ENCODE measurements at places on chromosomes 1 and 21.

DNA sequence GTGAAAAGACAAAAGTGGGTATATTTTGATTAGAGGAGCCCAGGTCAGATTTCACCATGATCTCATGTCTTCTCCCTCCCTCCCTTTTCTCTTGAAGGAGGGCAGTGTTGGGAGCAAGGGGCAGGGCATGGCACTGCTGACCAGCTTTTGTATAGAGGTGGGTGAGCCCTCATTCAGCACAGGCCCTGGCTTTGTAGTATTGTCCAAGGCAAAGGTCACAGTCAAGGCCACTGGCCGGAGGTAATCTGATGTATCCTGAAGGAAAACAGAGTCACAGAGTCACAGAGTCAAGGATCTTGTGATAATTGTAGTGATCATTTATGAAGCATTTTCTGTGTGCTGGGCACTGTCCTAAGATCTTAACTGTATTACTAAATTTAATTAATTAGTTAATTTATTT, 11.9 kb downstream of the ITGA10 start:
- no peak for DNase-seq

- DNase-seq: no peak
Observed at GRCh38 chr1:88825721-88826120, 65.6 kb downstream of the GTF2B start.

DNA sequence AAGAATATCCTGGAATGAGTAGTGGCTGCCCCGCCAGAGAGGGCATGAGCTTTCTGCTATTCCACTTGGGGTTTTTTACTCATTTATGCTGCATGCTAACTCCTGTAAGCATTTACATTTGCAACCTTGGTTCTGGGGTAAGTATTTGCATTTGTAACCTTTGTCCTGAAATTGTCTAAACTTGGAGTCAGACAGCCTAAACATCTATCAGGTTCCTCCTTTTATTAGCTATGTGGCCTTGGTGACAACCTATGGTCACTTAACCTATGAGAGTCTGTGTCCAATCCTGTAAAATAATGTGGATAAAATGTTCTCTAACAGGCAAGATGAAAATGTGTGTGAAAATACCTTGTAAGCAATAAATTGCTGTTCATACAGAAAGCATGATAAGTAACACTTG, 8.9 kb upstream of the ZMYM4 start:
- no peak for DNase-seq

DNA sequence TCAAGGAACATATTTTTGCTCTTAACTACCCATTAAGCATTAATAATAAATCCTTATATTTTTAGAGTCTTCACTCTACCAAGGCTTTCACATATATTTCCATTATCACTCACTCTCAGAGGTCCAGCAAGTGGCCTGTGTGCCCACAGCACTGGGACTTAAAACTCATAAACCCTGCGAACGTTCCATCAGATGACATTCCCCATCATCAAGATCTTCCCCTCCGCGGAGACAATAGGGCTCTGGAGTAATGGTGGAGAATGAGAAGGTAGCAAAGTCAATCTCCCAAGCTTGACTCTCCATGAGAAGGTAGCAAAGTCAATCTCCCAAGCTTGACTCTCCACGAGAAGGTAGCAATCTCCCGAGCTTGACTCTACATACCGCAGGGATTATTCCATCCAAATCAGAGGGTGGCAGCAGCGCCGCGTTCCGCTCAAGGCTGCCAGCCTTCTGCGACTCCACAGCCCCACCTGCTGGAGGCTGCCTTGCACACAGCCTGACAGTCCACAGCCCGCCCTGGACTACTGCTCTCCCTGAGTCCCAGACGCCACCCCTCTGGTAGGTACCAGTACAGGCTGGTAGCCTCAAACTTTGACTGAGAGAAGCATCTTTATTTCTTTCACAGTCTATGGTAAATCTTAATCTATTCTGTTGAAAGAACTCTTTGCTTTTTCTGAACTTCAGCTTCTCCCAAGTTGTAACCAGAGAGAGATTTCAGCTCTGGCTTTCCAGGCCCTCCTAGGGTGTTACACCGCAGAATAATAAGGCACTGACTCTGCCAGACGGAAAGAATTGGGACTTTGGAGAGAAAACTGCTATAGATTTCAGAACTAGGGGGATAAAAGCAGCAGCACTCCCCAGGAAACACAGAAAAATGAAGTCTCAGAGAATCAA, 26.4 kb upstream of the CTTNBP2NL start:
- peak; percentile 82 for DNase-seq

DNA sequence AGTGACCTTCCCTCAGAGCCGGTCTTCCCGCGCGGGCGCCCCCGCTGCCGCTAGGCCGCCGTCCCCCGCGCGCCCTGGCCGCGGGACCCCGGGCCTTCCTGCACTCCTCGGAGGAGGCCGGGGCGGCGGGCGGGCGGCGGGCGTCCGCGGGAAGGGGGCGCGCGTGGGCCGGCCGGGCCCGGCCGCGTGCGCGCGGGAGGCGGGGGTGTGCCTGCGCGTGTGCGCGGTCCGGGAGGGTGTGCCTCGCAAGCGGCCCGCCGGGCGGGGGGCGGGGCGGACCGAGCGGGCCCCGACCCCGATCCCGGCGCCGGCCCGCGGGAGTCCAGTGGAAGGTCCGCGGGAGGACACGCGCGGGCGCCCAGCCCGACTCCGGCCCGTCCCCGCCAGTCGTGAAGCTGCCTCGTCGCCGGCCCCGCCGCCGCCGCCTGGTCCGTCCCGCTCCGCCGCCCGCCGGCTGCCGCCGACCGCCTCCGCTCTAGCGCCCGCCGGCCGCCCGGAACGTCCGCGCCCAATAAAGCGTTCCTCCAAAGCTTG, 438 bp downstream of the MRPS6 start:
- no peak for DNase-seq

- DNase-seq: peak; percentile 19
Observed at GRCh38 chr1:41242342-41243078, 404 bp upstream of the SCMH1 start.

GRCh38 chr1:193489191-193489590, 302.8 kb upstream of the B3GALT2 start:
- DNase-seq: no peak

- DNase-seq: no peak
Observed at GRCh38 chr21:41771625-41771945, 4.7 kb upstream of the RIPK4 start.

- no peak for DNase-seq
Observed at GRCh38 chr1:224211206-224211962, 28.3 kb downstream of the DEGS1 start.

- DNase-seq: no peak
Observed at GRCh38 chr1:96683931-96684330, 37.7 kb upstream of the PTBP2 start.

DNA sequence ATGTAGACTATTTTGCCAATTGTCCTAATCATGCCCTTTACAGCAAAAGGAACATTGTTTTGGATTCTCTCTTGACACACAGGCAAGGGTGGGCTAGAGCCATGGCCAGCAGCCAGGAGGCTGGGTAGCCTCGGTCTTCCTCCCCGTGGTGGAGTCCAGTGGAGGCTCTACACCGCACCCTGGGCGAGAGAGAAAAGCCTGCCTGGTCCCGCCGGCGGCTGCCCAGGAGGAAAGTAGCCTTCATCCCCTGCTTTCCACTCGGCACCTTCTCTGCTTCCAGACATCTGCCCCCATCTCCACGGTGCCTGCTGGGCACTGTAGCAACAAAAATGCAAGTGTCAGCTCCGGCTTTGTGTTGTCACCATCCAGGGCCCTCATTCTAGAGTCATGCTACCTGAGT, 21.6 kb downstream of the PROK1 start:
- no peak for DNase-seq

- DNase-seq: no peak
Observed at GRCh38 chr1:55474168-55474786, 259.1 kb upstream of the USP24 start.

- peak; percentile 43 for DNase-seq
Observed at GRCh38 chr1:36342426-36343185, 19.2 kb upstream of the EVA1B start.

DNA sequence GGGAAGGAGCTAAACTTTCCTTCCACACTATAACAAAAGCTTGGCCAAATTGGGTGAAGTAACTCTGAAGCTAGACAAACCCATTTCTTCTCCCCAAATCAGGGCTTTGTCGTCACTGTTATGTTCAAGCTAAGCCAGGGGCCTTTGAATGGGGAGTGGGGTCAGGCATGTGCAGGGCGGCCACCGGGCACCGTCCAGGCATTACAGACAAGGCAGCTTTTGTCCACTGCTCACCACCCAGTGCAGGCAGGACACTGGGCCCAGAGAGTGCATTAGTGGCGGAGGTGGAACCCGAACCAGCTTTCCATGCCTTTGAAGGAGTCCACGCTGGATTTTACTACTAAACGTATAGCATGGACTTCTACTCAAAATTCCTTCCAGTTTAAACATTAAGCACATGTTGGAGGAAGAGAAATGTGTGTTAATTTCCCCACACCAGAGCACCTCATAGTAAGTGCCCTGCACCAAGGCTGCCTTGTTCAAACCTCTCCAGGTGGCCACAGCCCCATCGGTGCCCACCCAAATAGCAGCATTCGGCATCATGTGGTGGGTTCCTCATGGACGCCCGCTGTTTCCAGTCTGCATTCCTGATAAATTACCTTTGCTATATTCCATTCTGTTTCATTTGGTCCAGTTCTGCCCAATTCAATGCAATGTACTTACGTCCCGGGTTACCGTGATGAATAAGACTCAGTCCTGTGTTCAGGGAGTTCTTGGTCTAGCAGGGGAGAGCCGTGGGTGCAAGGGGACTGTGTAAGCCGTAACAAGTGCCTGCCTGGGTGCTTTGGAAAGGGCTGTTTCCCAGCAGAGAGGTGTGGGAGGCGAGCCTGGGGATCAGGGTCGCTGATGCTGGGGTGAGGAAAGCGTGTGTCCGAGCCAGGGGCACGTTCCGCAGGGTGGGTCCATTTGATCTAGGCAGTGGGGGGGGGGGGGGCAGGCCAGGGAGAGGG, 1.6 kb downstream of the UBASH3A start:
- no peak for DNase-seq

DNA sequence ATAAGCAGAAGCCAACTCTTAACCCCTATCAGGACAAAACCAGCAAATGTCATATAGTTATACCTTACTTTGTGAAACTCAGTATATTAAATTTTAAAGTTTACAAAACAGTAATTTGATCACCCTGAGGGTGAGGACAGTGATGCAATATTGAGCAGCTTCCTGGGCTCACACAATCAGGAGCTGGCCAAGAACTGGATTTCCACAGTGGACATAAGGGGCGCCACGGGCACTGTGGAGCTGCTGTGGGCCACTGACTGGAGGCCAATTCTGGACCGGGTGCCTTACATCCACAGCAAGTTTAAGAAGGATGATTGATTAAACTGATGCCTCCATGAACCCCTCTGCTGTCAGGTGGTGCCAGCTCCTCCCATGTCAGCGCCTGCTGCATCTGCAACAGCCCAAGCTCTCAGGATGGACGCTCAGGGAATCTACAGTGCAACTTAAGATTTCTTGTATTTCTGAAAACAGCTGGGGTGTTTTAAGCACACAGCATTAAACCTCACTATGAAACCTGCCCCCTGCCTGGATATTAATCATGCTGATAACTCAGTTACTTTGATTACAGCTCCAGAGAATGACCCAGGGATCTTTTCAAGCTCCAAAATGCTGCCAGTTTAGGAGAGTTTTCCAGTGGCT, 55.9 kb downstream of the TOR3A start:
- DNase-seq: no peak

GRCh38 chr1:69787151-69787550, 219.4 kb downstream of the LRRC7 start:
- DNase-seq: no peak

GRCh38 chr21:36104317-36105300, 30.3 kb upstream of the CBR3 start:
- DNase-seq: peak; percentile 58

- DNase-seq: no peak
Observed at GRCh38 chr21:35236090-35236489, 187.0 kb upstream of the RUNX1 start.

DNA sequence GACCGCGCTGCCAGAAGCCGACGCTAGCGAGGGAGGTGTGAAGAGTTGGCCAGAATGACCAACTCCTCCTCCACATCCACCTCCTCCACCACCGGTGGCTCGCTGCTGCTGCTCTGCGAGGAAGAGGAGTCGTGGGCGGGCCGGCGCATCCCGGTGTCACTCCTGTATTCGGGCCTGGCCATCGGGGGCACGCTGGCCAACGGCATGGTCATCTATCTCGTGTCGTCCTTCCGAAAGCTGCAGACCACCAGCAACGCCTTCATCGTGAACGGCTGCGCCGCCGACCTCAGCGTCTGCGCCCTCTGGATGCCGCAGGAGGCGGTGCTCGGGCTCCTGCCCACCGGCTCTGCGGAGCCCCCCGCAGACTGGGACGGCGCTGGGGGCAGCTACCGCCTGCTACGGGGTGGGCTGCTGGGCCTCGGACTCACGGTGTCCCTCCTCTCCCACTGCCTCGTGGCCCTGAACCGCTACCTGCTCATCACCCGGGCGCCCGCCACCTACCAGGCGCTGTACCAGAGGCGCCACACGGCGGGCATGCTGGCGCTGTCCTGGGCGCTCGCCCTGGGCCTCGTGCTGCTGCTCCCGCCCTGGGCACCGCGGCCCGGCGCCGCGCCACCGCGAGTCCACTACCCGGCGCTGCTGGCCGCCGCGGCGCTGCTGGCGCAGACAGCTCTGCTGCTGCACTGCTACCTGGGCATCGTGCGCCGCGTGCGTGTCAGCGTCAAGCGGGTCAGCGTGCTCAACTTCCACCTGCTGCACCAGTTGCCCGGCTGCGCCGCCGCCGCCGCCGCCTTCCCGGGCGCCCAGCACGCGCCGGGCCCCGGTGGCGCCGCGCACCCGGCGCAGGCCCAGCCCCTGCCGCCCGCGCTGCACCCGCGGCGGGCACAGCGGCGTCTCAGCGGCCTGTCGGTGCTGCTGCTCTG, 1.2 kb downstream of the GPR88 start:
- peak; percentile 33 for DNase-seq

DNA sequence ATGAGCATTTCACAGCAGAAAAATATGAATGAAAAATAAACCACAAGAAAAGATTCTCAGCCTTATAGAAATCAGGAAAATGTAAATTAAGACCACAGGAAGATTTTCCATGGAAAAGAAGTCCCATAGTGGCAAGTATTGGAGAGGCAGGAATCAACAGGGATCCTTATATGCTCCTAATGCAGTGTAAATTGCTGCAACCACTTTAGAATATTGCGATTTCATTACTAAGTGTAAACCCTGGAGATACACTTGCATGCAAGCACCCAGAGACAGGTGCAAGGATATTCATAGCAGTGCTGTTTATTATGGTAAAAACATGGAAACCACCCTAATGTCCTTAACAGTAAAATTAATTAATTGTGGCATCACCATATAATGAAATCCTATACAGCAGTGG, 10.6 kb upstream of the LRP8 start:
- DNase-seq: no peak

- no peak for DNase-seq
Observed at GRCh38 chr1:35788139-35788538, 18.4 kb upstream of the CLSPN start.

DNA sequence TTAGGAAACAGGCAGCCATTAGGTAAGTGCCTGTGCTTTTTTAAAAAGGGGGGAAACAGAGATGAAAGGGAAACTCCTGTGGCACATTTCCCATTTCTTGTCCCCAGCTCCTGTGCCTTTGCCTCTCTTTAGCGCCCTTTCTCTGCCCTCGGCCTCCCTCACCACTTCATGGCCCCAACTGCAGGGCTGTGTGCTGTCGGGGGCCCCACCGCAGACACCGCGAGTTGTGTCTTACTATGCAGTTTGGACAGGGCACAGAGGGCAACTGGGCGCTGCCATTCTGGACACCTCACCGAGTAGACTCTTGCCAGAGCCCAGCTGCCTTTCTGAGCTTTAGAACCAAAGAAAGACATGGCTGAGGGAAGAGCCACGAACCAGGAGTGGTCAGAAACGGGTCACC, 93.7 kb upstream of the LPGAT1 start:
- no peak for DNase-seq

Measured in stimulated activated CD4-positive, alpha-beta T cell treated with anti-CD3 and anti-CD28 coated beads, Interleukin-1b, Interleukin-23, amount 100 ng/mL, for 48 hours (primary cell).